ENCODE measurements at places on chromosomes 7 and 10.

GRCh38 chr10:131109726-131110125 lies 201.8 kb downstream of the TCERG1L start:
- DNase-seq: no peak

DNA sequence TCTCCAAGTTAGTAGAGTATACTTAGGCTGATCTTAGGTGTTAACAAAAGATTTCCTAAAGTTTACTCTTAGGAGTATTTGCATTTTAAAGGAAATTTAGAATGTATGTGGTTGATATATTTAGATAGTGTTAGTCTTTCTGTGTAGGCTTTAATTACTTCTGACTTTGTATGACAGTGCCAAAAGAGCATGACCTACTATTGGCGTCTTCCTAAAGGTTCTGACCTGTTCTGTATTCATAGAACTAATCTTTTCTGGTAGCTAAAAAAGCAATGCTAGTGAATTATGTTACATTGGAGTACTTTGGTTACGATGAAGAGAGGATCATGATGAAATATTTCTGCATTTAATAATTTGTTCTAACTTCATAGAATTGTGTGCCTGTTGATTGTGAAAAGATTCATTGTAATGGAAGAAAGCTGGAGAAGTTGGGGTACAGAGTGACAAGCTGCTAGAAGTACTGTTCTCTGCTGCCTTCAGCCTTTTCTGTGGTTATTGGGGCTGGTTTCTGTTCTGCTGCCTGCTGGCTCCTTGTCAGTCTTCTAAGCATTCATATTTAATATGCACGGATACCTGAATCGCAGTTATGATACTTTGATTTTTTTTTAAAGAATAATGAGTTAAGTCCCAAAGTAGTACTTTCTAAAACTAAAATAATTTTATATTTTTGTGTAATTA lies 13.2 kb downstream of the WAC start:
- DNase-seq: no peak

- DNase-seq: no peak
Observed at GRCh38 chr7:23810099-23810498, 100.1 kb downstream of the STK31 start.

DNA sequence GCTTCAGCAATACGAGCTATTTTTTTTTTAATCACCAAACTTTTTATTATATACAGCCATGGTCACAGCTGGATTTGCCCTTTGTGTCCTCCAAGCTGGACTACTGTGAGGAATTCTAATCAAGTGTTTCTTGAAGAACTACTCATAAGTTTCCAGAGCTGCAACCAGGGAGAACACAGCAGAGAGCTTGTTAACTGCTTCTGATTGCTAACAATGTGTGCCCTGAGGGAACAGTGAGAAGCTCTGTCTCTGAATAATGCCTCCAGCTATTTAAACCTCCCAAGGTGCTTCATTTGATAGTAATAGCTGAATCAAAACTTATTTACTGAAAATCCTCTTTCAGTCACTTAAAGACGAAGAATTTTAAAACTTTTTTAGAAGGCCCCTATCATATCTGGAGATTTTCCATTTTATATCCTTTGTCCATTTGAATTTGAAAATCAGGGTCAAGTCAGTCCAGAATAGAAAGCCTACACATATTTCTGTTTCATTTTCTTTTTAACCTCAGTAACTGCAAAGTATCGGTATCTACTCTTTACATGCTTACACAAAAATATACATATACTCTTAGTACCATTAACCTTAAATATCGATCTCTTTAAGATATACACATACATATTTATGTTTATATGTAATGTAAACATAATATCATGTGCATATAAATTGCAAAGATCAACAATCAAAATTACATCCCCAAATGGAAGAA lies 1024.2 kb downstream of the GRM8 start:
- DNase-seq: no peak

DNA sequence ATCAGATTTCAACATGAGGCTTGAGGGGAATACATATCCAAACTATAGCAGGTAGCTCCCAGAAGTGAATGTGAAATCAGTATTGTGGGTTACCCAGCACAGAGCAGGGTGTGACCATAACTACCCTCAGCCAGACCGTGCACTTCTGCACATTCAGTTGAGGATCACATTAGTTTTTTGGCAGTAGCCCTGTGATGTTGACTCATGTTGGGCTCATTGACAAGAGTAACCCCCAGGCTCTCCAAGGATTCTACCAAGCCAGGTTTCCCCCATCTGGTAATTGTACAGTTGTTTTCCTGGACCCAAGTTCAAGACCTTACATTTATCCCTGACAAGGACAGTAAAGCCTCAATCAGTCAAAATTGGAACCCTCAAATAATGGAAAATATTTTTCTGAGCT lies 11.7 kb upstream of the CPA4 start:
- no peak for DNase-seq

GRCh38 chr10:5843686-5844344 lies 30.6 kb upstream of the GDI2 start:
- no peak for DNase-seq

GRCh38 chr10:7853890-7854289 lies 35.6 kb downstream of the TAF3 start:
- DNase-seq: no peak

Measured in CD4-positive, alpha-beta T cell treated with Interleukin-1 beta for 1 hour (primary cell).